Cardiac fibroblast (primary cell): ENCODE measurements at places on chromosomes 7 and 10.
A peak's percentile ranks its signal among the peaks of the same experiment; 100 is the strongest.

- peak; percentile 37 for DNase-seq
Measured at GRCh38 chr7:150685219-150686029, at the start of gene GIMAP2. Gene GIMAP2 (plus strand): TSS chr7:150685706. CDS start chr7:150687060, 1,354 bp downstream.

GRCh38 chr7:101527844-101528667 is 101.0 kb downstream of the MYL10 start:
- no peak for DNase-seq

DNA sequence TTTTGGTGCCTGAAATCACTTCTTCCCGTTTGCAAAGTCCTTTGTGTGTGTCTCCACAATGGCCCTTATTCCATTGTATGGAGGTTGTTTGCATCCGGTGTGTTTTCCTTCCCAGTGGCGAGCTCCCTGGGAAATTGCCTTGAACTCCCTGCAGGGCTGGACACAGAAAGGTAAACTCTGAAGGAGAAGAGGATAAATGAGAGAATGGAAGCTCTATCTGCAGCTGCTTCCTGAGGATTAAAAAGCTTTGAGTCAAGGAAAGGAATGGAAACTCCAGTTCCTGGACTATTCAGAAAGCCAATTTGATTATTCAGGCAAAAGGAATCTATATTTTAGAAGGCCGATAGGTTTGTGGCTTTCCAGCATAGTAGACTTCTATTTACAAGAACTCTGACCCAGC is 4.4 kb upstream of the GRK5 start:
- DNase-seq = peak; percentile 30

- no peak for DNase-seq
Measured at GRCh38 chr7:101824440-101824839, 7.0 kb downstream of the CUX1 start.

- no peak for DNase-seq
Measured at GRCh38 chr7:71615017-71615416, 483.1 kb downstream of the GALNT17 start.

- no peak for DNase-seq
Measured at GRCh38 chr7:693280-693679, 33.2 kb upstream of the DNAAF5 start.

DNA sequence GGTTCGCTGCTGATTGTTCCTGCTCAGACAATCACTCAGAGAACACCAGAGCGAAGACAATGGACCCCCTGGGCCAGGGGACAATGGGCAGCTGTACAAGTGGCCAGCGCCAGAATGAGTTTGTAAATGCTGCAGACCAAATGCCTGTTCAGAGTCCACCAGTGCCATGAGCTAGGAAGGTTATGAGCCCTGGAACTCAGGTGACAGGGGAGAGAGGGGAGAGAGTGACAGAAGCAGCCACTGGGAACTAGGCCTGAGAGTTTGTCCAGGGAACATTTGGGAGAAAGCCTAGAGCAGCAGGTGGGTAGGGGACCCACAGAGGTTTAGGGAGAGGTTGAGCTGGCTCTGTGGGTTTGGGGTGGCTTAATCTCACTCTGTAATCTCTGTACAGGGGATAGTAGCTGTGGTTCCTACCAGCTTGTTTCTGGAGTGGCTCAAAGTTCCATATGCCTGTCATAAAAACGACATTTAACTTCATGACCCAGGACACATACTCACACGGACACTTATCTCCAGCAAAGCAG is 60.4 kb downstream of the C10orf105 start:
- DNase-seq = no peak

DNA sequence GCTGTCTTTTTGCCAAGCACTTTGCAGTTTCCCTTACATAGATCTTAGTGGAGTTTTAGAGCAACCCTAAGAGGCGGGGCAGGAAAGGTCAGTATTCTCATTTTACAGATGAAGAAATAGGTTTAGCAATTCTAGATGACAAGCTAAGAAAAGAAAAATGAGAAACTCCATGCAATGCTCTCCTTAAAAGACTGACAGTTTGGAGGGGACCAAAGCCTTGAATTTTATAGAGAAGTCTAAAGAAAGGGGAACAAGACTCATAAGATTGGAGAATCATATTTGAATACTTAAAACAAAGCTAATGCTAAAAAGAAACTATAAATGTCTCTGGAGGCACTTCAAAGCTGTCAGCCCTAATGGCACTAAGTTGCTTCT is 19.6 kb downstream of the CEP55 start:
- peak; percentile 48 for DNase-seq

- peak; percentile 26 for DNase-seq
Measured at GRCh38 chr10:100038561-100039071, 28.9 kb upstream of the DNMBP start.

DNA sequence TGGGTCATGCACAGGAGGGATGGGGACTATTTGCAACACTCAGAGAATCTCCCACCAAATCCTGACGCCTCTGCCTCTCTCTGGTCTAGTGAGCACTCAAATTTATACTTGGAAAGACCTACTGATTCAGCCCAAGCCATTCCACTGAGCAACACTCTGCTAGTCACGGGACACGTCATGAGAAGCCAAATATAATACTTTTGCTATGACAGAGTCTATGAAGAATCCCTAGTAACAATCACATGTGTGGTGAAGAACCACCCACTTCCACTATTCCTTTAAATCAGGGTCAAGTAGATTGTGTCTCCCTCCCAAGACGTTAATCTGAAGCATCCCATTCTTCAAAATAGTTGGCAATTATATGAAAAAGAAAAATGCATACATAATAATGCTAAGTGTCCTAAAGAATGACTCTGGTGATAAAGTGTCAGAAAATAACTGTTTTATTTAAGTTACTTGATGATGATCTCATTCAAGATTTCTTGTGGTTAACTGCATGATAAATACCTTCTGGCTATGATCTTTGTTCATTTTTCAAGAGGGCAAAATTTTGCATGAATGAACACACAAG is 28.5 kb downstream of the CHCHD3 start:
- DNase-seq = peak; percentile 97

DNA sequence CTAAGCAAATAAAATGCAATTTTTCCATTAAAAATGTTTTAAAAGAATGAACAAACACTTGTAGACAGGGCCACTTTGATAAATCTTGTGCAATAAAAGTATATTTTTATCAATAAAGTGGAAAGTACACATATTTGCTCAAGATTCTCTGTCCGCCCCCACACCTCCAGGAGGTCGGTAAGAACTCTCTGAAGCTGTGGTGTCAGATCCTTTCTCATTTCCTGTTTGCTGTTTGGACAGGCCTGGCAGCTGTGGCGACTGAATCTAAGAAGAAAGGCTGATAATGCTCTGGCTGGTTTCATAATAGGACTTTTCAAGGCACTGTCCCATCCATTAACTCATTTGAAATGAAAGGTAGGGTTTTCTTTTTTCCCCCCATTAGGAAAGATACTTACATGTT is 15.3 kb upstream of the ASB4 start:
- peak; percentile 64 for DNase-seq

DNA sequence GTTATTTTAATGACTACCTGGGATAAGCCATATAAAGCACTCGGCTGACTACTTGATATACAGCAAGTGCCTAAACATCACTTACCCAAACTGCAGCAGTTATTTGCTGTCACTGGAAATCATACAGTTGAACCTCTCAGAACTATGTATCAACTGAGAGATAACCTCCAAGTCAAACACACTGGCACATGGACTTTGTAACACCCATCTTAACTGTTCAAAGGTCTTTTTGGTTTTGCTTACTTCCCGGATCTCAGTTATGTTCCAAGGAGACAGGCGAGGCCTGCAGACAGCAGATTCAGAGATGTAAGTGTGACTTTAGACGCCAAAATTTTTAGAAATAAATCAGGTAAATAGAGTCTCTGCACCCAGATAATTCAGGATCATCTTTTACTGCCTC is 34.6 kb upstream of the DAGLB start:
- no peak for DNase-seq

- peak; percentile 12 for DNase-seq
Measured at GRCh38 chr7:142231716-142232115, 26.1 kb downstream of the PRSS58 start.

- no peak for DNase-seq
Measured at GRCh38 chr10:51569467-51569866, 129.9 kb downstream of the CSTF2T start.

- DNase-seq = no peak
Measured at GRCh38 chr10:73838008-73838567, 26.7 kb upstream of the NDST2 start.

DNA sequence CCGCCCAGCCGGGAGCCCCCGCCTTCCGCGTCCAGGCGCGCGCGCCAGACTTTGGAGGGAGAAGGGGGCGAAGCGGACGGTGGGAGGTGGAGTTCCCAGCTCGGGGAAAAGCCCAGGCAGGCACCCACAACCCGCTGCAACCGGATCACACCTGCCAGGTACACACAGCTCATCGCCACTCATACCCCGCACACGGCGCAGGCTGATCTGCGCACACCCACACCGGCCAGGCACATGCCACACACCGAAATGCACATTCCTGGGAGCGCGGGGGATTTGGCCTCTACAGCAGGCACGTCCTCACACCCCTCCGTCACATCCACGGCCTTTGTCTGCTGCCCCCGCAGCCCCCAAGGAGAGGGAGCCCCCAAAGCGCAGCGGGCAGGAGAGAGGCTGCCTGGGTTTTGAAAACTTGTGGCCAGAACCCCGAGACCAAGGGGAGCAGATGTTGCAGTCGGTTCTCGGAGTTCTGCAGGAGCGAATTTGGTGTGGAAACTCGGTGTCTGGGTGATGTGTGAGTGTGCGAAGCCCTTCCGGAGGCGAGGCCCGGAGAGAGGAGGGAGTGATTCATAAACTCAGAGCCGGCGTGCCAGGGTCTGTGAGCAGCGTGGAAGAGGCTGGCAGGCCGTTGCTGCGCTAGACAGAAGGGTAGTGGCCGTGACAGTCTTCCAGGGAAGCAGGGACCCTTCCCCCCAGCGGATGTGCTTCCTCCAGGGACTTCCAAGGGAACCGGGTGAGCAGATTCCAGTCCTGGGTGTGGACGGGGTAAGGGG is 734 bp downstream of the CHST3 start:
- DNase-seq = peak; percentile 84
